Mesenchymal stem cell (in vitro differentiated cells and primary cell): ENCODE measurements at places on chromosomes 1 and 21.

DNA sequence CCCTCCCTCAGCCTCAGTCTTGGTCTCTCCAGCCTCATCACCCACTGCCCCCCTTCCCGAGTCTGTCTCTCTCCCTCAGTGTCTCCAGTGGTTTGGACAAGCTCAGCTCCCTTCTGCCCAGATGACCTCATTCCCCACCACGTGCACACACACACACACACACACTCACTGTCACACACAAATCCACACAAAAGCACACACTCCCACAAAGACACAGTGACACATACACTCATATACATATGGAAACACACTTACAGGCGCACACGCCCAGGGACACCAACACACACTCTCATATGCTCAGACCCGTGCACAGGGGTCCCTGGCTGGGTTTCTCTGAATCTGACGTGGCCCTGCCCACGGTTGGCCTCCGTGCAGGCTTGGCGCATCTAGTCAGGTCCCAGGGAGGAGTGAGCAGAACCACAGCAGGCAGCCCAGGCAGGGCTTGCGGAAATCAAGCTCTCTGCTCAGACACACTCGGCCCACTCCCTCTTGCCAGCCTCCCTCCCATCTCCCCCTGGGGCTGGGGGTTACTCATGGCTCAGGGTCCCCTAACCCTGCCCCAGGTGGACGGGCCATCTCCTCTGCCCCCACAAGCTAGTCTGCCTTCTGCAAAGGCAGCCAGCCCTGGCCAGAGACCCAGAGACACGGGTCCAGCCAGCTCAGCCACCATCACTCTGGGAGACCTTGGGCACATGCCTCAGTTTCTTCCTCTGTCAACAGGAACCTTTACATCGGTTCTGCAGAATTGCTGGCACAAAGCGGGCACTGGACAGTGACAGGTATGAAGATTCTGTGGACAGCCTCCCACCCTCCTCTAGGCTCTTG is 38.5 kb upstream of the FAM131C start:
- H3K36me3 ChIP-seq, result no peaks in the 10 kb centered on the region
- peaks cover 41% of the 10 kb centered on the region for H3K4me1 ChIP-seq
- no peaks in the 10 kb centered on the region for H3K27me3 ChIP-seq
- H3K27ac ChIP-seq, result peak overlapping the region; percentile 71

GRCh38 chr1:232367293-232367692 is 262.6 kb downstream of the SIPA1L2 start:
- H3K27ac ChIP-seq, result no peak overlapping the region
- H3K4me1 ChIP-seq, result peaks cover 5% of the 10 kb centered on the region
- H3K36me3 ChIP-seq, result no peaks in the 10 kb centered on the region

GRCh38 chr21:44092211-44092610 is 15.0 kb upstream of the PWP2 start:
- peaks cover 24% of the 10 kb centered on the region for H3K4me1 ChIP-seq
- no peak overlapping the region for H3K27ac ChIP-seq
- DNase-seq, result no peak
- H3K4me3 ChIP-seq, result no peak overlapping the region
- no peaks in the 10 kb centered on the region for H3K27me3 ChIP-seq

DNA sequence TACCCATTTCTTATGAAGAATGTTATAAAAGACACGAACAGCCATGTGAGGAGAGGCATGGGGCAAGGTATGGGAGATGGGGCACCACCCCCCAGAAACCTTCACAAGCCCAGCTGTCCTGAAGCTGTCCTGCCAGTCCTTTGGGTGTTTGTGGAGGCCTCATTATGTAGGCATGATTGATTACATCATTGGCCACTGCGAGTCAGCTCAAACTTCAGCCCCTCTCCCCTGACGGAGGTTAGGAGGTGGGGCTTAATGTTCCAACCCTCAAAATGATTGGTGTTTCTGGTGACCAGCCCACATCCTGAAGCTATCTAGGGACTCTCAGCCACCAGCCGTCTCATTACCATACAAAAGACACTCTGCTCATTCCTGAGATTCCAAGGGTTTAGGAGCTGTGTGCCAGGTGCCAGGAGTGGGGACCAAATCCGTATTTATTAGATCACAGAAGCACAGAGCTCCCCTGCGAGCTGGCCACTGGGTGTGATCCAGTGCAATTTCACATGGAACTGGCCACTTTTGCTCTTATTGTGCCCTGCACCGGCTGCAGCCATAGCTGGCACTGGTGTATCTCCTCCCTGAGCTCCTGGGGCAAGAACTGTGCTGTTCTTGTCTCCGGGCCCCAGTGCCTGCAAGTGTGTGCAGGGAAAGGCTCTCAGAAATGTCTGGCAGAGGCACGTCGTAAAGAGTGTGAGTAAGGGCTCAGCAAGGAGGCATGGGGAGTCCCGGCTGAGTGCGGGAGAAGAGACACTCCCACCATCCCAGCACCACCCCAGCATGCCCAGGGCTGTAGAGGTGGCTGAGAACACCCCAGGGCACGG is 10.5 kb downstream of the KIAA1614 start:
- H3K4me1 ChIP-seq, result peaks cover 47% of the 10 kb centered on the region
- H3K36me3 ChIP-seq, result peaks cover 17% of the 10 kb centered on the region
- no peak overlapping the region for H3K27ac ChIP-seq
- peak; percentile 33 for DNase-seq
- H3K27me3 ChIP-seq, result no peaks in the 10 kb centered on the region

DNA sequence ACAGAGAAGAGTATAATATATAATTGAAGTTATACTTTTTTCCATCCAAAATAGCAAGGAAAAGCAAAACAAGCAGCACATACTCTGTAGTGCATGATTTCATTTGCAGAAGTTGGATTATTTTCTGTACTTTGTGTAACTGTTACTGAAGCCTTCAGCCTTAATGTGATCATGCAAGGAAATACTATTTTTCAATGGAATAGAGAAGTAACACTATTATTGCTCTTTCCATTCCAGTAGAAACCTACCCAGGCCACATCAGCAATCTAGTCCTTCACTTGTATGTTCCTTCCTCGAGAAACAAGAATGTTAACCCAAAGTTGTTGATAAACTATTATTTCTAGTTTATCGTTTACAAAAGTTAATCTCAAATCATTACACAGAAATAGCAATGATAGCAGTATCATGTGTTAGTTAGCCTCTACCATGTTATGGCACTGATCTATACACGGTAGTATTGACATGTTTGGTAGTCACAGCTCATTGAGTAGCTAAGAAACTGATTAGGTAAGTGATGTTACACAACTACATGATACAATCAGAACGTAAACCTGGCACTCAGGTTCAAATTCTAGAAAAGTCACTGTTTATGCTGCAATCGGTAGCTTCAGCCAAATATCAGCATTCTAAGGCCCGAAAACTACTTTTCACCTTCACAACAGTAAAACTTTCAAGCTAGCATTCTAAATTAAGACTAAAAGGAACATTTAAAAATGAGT is 37.6 kb upstream of the CHRM3 start:
- H3K4me1 ChIP-seq, result no peaks in the 10 kb centered on the region
- no peak for DNase-seq
- H3K27me3 ChIP-seq, result no peaks in the 10 kb centered on the region
- H3K27ac ChIP-seq, result no peak overlapping the region
- no peaks in the 10 kb centered on the region for H3K36me3 ChIP-seq
- no peak overlapping the region for H3K4me3 ChIP-seq

DNA sequence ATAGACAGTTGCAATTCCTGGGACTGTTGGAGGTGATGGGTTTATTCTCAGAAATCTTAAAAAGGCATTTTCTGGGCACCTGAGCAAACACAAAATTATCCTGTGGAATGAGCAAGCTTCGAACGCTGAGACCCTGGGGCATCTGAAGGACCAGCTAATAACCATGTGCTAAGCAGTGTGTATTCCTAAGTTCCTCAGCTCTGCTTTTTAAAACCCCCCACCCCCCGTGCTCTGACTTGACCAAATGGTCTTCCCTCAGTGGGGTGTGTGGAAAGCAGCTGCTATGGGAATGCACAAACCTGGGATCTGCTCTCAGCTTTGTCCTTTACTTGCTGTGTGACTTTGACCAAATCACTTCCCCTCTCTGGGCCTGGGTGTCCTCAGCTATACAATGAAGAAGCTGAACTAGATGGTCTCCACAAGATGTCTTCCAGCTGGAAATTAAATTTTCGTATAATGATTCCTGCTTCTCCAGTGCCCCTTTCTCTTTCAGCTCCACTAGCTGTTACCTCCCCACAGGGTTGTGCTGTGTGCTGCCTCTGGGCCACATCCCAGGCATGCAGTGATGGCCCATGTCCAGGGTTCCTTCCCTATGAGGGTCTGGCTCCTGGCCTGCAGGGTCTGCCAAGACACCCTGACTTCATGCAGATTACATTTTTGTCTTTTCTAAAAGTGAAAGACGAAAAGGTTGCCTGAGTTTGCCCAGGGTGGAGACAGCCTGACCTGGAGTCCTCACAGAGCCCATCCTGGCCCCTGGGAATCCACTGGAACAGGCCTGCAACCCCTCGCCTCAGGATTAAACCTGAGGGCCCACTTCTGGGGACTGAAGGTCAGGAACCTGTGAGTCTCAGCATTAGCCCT is 14.9 kb upstream of the CD247 start:
- peaks cover 22% of the 10 kb centered on the region for H3K27me3 ChIP-seq
- no peaks in the 10 kb centered on the region for H3K4me1 ChIP-seq
- H3K4me3 ChIP-seq, result no peak overlapping the region
- DNase-seq, result no peak

- H3K36me3 ChIP-seq, result no peaks in the 10 kb centered on the region
- H3K27me3 ChIP-seq, result no peaks in the 10 kb centered on the region
- DNase-seq, result peak; percentile 97
- H3K4me3 ChIP-seq, result peak within 1 kb of the TSS; percentile 97
Measured at GRCh38 chr1:53837924-53838653, at the start of gene NDC1. Gene NDC1, minus strand, starts transcription at chr1:53838296. Its CDS starts 35 bp downstream, at chr1:53838261.

- peaks cover 17% of the 10 kb centered on the region for H3K36me3 ChIP-seq
- peaks cover 2% of the 10 kb centered on the region for H3K4me1 ChIP-seq
- no peak overlapping the region for H3K27ac ChIP-seq
- DNase-seq, result no peak
- no peaks in the 10 kb centered on the region for H3K27me3 ChIP-seq
Measured at GRCh38 chr1:233042834-233043233, 92.4 kb downstream of the NTPCR start.

- no peak for DNase-seq
- no peaks in the 10 kb centered on the region for H3K27me3 ChIP-seq
- H3K27ac ChIP-seq, result no peak overlapping the region
Measured at GRCh38 chr21:39902986-39903385, 35.7 kb downstream of the PCP4 start.

- H3K27ac ChIP-seq, result no peak overlapping the region
- H3K4me1 ChIP-seq, result no peaks in the 10 kb centered on the region
- H3K27me3 ChIP-seq, result no peaks in the 10 kb centered on the region
- no peak for DNase-seq
- H3K36me3 ChIP-seq, result no peaks in the 10 kb centered on the region
Measured at GRCh38 chr1:99327357-99327756, 63.1 kb downstream of the PLPPR4 start.

GRCh38 chr21:44636209-44637017 is 743 bp upstream of the KRTAP10-10 start:
- no peak for DNase-seq
- H3K36me3 ChIP-seq, result no peaks in the 10 kb centered on the region
- H3K4me1 ChIP-seq, result no peaks in the 10 kb centered on the region
- H3K27ac ChIP-seq, result no peak overlapping the region

GRCh38 chr1:26237230-26237966 is 3.4 kb downstream of the CEP85 start:
- no peaks in the 10 kb centered on the region for H3K36me3 ChIP-seq
- no peaks in the 10 kb centered on the region for H3K27me3 ChIP-seq
- no peak overlapping the region for H3K27ac ChIP-seq

DNA sequence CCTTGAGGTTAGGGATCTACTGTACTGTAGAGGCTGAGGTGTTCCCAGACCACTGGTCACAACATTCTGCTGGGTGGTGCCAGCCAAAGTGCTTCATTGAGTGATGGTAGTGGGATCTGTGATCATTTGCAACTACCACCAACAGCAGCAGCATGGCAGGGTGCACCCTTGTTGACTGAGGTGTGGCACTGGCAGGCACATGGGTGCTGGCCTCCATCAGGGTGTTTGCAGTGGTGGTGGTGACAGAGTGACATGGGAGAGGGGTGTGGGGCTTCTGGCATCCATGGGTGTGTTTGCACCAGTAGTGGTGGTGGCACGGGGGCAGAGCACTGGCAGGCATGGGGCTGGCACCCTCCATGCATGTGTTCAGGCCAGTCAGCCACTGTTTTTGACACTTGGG is 183.7 kb upstream of the LYPLAL1 start:
- no peak for DNase-seq
- H3K36me3 ChIP-seq, result no peaks in the 10 kb centered on the region
- no peaks in the 10 kb centered on the region for H3K4me1 ChIP-seq
- H3K27me3 ChIP-seq, result no peaks in the 10 kb centered on the region

DNA sequence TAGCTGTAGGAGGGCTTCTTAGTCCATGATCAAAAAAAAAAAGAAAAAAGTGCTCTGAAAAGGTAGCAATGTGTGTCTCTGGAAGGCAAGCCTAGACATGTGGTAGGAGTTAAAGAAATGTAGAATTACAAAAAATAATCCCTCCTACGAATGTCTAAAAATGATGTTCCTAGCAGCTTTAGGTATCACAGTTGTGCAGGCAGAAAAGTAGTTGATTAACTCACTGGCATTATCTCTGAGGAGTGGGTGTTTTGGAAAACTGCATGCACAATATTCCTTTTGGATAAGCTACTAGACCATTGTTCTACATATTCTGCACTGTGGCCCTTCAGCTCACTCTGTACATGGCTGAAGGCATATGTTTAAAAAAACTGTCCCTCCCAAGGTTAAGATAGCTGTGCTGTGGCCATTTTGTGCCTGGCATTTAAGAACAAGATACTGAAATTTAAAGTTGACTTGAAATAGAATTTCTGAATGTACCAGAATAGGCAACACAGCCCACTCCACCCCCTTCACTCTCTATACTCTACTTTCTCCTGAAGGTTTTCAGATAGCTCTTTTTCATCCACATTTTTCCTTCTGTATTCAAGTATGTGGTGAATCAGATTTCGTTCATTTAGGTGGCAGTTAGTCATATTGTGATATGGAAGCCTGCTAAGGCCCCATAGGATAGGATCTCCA is 463.9 kb upstream of the LRRC7 start:
- no peak for DNase-seq
- no peak overlapping the region for H3K27ac ChIP-seq
- H3K27me3 ChIP-seq, result no peaks in the 10 kb centered on the region
- no peak overlapping the region for H3K4me3 ChIP-seq
- no peaks in the 10 kb centered on the region for H3K4me1 ChIP-seq

- no peaks in the 10 kb centered on the region for H3K36me3 ChIP-seq
- peak within 1 kb of the TSS; percentile 100 for H3K27ac ChIP-seq
- peak within 1 kb of the TSS; percentile 94 for H3K4me3 ChIP-seq
- peaks cover 2% of the 10 kb centered on the region for H3K4me1 ChIP-seq
- H3K27me3 ChIP-seq, result no peaks in the 10 kb centered on the region
Measured at GRCh38 chr1:200738327-200738948, at the start of gene CAMSAP2. Gene CAMSAP2, plus strand, starts transcription at chr1:200738893. Its CDS starts 935 bp downstream, at chr1:200739828.

- no peak overlapping the region for H3K27ac ChIP-seq
- no peaks in the 10 kb centered on the region for H3K27me3 ChIP-seq
- peaks cover 2% of the 10 kb centered on the region for H3K4me1 ChIP-seq
- DNase-seq, result peak; percentile 74
Measured at GRCh38 chr1:150621497-150622302, 7.7 kb downstream of the ENSA start.

DNA sequence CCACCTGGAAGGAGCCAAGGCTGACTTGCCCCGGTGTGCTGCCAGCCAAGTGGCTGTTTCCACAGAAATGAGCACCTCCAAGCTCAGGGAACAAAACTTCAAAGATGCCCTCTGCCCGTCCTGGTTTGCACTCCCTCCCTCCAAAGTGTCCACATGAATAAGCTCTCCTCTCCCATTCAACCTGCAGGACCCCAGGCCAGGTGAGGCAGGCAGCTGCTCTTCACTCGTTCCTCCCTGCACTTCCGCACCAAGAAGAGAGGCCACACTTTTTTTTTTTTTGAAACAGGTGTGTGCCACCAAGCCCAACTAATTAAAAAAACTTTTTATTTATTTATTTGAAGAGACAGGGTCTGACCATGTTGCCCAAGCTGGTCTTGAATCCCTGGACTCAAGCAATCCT is 18.5 kb upstream of the CLIC4 start:
- peaks cover 32% of the 10 kb centered on the region for H3K4me1 ChIP-seq
- no peaks in the 10 kb centered on the region for H3K36me3 ChIP-seq
- peak overlapping the region; percentile 71 for H3K27ac ChIP-seq
